PC-9 (cell line): ENCODE measurements at places on chromosomes 6 and 20.

GRCh38 chr6:137005073-137005472, 39.7 kb downstream of the IL20RA start:
- no peaks in the 10 kb centered on the region for H3K27me3 ChIP-seq
- H3K36me3 ChIP-seq = peaks cover 40% of the 10 kb centered on the region
- H3K27ac ChIP-seq = no peak overlapping the region
- no peak for DNase-seq
- peaks cover 37% of the 10 kb centered on the region for H3K4me1 ChIP-seq

DNA sequence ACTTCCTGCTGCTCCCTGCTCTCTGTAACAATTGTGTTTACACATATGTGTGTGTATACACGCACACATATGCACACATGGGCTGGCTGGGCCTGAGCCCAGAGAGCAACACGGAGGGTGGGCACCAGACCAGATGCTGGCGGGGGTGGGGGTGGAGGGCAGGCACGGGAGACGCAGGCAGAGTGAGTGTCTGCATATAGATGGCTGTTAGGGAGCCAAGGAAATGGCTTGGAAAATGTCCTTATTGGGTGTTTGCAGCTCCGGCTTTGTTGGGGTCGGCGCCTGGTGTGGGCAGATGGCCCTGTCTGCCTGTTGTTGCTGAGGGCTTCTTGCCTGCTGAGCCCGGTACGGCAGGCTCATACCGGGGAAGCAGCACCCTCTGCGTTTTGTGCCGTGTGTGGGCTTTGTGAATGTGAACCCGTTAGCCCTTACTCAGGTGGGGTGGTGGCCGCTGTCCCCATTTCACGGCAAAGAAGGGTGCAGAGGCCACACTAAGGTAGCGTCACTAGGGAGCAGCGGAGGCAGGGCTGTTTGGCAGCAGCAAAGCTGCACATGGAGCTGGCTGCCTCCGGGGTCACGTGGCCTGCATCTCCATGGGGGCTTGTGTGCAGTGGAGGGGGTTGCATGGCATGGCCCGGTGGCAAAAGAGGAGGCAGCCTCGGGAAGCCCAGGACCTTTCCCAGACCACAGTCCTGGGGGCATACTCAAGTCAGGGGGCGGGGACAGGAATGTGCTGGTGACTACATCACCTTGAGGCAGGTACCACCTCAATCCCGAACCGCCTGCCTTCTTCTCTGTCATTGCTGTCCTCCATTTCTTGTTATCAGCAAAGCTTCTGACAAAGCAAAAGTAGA, 47.4 kb upstream of the SRF start:
- H3K36me3 ChIP-seq = no peaks in the 10 kb centered on the region
- no peak overlapping the region for H3K27ac ChIP-seq
- no peak for DNase-seq
- no peaks in the 10 kb centered on the region for H3K27me3 ChIP-seq

- no peaks in the 10 kb centered on the region for H3K4me1 ChIP-seq
- H3K27me3 ChIP-seq = no peaks in the 10 kb centered on the region
- H3K27ac ChIP-seq = no peak overlapping the region
- no peak for DNase-seq
- no peak overlapping the region for H3K4me3 ChIP-seq
- no peaks in the 10 kb centered on the region for H3K36me3 ChIP-seq
Measured at GRCh38 chr20:14855171-14855570, 517.8 kb upstream of the FLRT3 start.

GRCh38 chr6:32194825-32195651, 2.6 kb upstream of the GPSM3 start:
- no peaks in the 10 kb centered on the region for H3K36me3 ChIP-seq
- peaks cover 18% of the 10 kb centered on the region for H3K4me1 ChIP-seq
- H3K27ac ChIP-seq = peak overlapping the region; percentile 39; the same call in 1 of the 2 replicates

DNA sequence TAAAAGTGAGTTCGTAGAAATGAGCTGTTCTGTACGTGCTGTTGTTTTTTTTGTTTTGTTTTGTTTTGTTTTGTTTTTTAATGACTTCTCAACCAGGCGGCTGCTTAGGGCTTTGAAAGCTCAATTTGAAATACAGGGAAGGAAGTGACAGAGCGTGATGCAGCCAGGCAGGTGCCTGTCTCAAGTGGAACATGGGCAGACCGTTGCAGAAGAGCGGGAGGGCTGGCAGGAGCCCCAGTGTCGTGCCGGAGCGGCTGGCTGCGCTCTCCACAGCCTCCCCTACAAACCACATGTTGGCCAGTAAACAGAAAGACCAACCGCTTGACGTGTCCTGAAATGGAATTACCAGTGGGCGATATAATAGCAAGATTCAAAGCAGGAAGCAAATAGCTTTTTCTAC, 164.9 kb upstream of the RREB1 start:
- no peak overlapping the region for H3K27ac ChIP-seq
- no peaks in the 10 kb centered on the region for H3K27me3 ChIP-seq
- no peaks in the 10 kb centered on the region for H3K4me1 ChIP-seq
- no peak overlapping the region for H3K4me3 ChIP-seq

GRCh38 chr6:168052291-168052891, 26.6 kb downstream of the FRMD1 start:
- no peaks in the 10 kb centered on the region for H3K36me3 ChIP-seq
- H3K4me3 ChIP-seq = no peak overlapping the region
- H3K27ac ChIP-seq = no peak overlapping the region
- H3K27me3 ChIP-seq = peaks cover 46% of the 10 kb centered on the region

DNA sequence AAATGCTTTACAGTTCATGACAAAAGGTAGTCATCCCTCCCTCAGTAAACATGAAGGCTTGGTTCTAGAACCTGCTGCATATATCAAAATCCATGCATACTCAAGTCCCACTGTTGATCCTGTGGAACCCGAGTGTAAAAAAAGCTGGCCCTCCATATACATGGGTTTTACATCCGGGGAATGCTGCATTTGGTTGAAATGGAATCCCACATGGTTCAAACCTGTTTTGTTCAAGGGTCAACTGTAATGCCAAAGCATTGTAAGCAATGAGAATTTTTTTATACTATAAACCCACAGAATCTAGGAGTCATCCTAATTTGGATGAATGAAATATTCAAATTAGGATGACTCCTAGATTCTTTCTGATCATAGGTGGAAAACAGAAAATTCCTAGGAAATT, 5.9 kb upstream of the HDAC2 start:
- H3K4me1 ChIP-seq = 0 out of 2 replicates have a peak, but pooled peaks cover 6% of the 10 kb centered on the region
- DNase-seq = no peak
- H3K27me3 ChIP-seq = no peaks in the 10 kb centered on the region
- no peak overlapping the region for H3K4me3 ChIP-seq
- no peaks in the 10 kb centered on the region for H3K36me3 ChIP-seq

DNA sequence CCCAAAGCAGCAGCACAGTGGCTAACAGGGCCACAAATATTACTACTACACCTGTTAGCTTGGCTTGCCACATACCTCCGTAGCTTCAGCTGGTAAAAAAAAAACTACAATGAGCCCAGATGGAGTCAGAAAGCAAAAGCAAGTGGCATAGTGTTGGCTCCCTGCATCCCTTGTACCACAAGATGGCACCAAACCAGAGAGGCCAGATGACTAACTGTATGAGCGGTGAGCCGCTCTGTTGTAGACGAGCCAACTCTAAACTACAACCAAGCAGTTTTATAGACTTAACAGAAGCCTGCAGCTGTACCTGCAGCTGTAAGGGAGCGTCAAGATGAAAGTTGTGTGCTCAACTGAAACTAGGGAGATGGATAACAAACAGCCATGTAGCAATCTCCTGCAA, 84.5 kb upstream of the MCHR2 start:
- no peaks in the 10 kb centered on the region for H3K36me3 ChIP-seq
- H3K27ac ChIP-seq = no peak overlapping the region
- H3K4me1 ChIP-seq = no peaks in the 10 kb centered on the region
- no peaks in the 10 kb centered on the region for H3K27me3 ChIP-seq
- H3K4me3 ChIP-seq = no peak overlapping the region
- no peak for DNase-seq

DNA sequence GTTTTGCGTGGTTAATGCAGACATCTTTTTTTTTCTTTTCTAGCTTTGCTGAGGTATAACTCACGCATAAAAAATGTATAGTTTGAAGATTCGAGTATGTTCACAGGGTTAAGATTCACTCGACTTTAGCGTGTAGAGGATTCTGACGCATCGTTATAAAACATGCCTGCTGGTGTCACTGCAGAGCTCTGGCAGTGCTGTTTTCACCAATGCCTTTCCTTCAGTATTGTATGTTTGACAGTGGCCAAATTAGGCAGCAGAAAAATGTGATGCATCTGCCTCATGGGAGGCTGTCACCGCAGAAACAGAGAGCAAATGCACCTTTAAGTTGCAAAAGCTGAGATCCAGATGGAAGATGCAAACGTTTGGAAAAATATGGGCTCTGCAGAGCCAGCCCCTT, 18.0 kb upstream of the SIRPB2 start:
- H3K4me3 ChIP-seq = no peak overlapping the region
- no peak for DNase-seq

DNA sequence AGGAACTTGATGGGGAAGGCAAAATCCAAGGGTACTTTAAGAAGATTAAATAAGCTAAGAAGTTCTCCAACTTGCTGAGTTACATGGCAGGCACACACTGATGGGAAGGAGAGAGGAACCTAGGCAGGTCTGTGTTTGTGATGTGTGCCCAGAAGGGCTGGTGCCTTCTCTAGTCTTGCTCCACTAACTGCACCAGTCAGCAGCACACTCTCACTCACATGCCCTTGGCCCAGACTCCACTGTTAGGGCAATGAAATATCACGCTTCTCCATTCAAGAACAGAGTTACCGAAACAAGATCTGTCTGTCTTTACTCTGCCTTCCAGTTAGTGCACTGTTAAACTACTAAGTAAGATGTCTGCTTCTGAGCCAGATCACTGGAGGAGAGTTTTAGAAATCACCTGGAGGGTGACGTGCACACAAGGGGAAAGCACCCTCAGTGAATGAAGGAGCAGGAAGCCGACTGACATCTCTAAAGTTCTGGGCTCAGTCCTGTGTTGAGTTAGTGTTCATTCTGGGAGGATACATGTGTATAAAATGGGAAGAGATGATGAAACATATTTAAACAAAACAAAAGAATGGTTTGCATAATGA, 251.1 kb downstream of the FOXC1 start:
- peaks cover 15% of the 10 kb centered on the region for H3K4me1 ChIP-seq
- no peak for DNase-seq
- H3K27me3 ChIP-seq = no peaks in the 10 kb centered on the region
- H3K4me3 ChIP-seq = no peak overlapping the region

GRCh38 chr6:98827295-98828159, 6.8 kb upstream of the POU3F2 start:
- no peaks in the 10 kb centered on the region for H3K36me3 ChIP-seq
- H3K4me3 ChIP-seq = no peak overlapping the region
- H3K27me3 ChIP-seq = peaks cover 22% of the 10 kb centered on the region; the same call in 1 of the 2 replicates
- no peak overlapping the region for H3K27ac ChIP-seq
- no peak for DNase-seq

DNA sequence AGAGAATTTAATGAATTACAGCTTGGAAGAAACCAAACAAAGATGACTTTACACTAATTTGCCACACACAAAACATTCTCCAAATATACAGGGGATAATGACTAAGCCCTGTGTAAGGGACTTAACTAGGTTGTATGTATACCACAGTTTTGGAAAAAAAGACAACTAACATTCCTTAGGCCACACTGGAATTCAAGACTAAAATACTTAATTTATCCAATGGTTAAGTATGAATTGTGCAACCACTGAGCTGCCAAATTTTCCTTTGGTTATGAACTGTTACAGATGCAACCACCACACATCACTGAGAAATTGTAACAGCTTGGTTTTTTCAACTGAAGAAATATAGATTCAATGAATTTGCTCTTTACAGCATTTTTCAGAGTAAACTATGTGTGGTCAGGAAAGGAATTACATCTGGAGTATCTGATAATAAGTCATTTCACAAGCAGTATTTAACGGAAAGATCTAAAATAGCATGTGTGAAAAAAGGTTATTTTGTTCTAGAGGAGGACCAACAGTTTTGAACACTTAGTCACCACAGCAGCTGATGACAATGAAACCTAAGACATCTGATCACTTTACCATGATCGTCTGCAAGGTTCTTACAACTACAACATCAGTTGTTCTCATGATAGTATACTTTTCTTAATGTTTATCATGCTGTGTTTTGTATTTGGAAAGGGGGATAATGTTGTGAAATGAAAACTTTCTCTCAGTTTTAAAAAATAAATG, 318.8 kb downstream of the BCKDHB start:
- H3K27ac ChIP-seq = no peak overlapping the region
- DNase-seq = no peak
- no peak overlapping the region for H3K4me3 ChIP-seq

GRCh38 chr20:9068233-9068801, 570 bp upstream of the PLCB4 start:
- peak overlapping the region; percentile 67 for H3K4me3 ChIP-seq
- H3K4me1 ChIP-seq = peaks cover 19% of the 10 kb centered on the region
- H3K27ac ChIP-seq = no peak overlapping the region; the same call in 1 of the 2 replicates

DNA sequence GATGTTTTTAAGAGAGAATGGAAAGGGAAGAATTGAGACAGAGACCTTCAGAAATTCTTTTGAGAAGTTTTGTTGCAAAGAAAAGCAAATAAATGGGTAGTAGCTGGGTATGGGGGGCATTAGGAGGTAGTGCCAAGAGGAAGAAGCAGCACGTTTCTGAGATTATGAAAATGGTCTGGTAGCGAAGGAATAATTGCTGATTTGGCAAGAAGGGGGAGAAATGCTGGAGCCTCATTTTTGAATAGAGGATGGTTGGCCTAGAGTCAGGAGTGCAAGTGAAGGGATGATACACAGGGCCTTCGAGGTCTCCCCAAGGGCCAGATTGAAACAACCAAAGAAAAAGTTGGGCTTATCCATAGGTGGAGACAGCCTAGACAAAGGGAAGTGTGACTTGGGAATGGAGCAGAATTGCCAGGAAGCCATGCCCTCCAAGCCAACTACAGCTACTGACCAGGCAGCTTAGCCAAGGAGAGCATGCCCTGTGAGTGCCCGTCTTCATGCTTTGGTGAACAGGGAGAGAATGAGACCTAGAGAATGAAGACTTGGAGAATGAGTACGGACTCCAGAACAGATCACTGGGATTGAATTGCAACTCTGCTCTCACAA, 14.2 kb upstream of the TBC1D7 start:
- DNase-seq = no peak
- H3K27ac ChIP-seq = no peak overlapping the region
- peaks cover 6% of the 10 kb centered on the region; the same call in 1 of the 2 replicates for H3K4me1 ChIP-seq
- H3K4me3 ChIP-seq = no peak overlapping the region
- no peaks in the 10 kb centered on the region for H3K36me3 ChIP-seq

GRCh38 chr6:166351715-166352285, 9.5 kb upstream of the SFT2D1 start:
- H3K27ac ChIP-seq = no peak overlapping the region
- 0 out of 2 replicates have a peak, but pooled peaks cover 5% of the 10 kb centered on the region for H3K4me1 ChIP-seq
- peaks cover 17% of the 10 kb centered on the region for H3K27me3 ChIP-seq
- DNase-seq = no peak

- no peak overlapping the region for H3K4me3 ChIP-seq
- no peaks in the 10 kb centered on the region for H3K36me3 ChIP-seq
- H3K4me1 ChIP-seq = no peaks in the 10 kb centered on the region
- no peaks in the 10 kb centered on the region for H3K27me3 ChIP-seq
- DNase-seq = no peak
Measured at GRCh38 chr20:32610472-32611218, 25.5 kb upstream of the NOL4L start.

DNA sequence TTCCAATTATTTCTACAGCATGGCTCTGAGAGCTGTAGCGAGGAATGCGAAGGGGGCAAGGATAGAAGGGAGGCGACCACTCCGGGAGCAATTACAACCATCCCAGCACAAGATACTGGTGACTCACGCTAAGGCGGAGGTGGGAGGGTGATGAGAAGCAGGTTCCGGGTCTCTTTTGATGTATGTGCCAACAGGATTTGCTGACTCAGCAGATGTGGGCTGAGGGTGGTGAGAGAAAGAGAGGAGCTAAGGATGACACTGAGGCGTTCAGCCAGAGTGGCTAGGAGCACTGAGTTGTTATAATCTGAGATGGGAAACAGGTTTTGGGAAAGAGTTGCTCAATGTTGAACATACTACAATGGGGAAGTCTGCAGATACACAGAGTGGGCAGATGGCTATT, 9.3 kb upstream of the TXNDC5 start:
- H3K4me3 ChIP-seq = no peak overlapping the region
- H3K27ac ChIP-seq = no peak overlapping the region
- H3K36me3 ChIP-seq = no peaks in the 10 kb centered on the region
- no peaks in the 10 kb centered on the region for H3K27me3 ChIP-seq
